ENCODE measurements at places on chromosomes 7 and 10.

DNA sequence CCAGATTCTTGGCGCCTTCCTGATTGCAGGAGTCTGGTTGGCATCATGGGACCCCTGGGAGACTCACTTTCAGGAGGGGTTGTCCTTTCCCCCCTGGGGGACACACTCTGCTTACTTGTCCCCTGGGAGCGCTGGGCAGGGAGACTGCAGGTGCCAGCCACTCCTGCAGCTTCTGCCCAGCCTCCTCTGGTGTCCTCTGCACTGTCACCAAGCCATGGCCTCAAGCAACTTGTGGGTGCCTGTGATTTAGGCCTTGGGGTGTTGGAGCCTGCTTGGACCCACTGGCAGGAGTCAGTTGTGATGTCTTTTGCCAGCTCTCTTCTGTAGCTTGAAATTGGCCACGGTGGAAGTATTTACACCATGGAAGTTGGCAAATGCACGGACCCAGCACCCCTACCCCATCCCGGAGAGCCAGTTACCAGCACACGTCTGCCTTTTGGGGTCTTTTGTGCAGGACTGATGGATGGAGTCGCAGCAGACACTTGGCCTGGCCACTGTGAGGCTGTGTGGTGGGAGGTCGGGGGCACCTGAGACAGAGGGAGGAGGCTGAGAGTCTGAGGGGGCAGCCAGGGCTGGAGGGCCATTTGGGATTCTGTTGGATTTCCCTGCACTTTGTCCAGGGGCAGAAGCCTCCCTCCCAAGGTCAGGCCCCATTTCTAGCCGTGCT is 104.7 kb downstream of the LHPP start:
- no peak for DNase-seq

DNA sequence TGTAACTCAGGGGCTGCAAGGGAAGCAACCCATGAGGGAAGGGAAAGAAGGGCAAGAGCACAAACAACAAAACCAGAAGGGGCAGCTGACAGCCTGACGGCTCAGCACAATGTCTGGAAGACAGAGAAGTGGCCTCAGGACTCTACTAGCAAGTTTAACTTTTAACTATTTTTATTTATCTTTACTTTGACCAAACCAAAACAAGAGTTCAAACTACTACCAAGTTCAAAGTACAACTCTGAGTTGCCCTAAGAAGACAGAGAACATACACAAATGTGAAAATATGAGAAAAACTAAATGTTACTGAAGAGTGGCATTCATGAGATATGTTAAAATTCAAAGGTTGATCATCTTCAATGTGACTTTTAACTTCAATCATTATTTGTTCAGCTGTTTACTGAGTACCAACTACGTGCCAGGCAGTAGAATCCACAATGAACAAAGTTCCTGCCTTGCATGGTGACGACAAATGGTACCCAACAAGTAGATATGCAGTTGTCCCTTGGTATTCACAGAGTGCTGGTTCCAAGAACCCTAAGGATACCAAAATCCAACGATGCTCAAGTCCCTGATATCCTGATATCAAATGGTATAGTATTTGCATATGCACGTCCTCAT is 19.7 kb downstream of the NUDCD3 start:
- no peak for DNase-seq

DNA sequence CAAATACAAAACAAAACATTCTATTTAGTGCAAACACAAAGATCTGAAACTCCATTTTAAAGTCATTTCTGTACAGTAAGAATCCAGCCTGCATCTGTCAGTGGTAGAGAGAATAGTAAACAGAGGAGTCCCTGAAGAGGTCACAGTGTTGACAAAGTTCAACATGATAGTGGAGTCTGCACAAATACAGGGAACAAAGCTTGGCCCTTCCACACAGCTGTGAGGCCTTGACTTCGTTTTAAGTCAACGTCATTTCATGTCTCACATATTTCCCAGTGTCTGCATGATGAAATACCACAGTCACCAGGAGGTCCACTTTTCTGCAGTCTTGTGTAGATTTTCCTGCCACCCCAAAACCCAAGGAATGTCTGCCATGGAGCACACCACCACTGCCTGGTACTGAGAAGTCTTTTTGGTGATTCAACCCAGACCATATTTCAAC is 33.0 kb downstream of the CYP26A1 start:
- no peak for DNase-seq

DNA sequence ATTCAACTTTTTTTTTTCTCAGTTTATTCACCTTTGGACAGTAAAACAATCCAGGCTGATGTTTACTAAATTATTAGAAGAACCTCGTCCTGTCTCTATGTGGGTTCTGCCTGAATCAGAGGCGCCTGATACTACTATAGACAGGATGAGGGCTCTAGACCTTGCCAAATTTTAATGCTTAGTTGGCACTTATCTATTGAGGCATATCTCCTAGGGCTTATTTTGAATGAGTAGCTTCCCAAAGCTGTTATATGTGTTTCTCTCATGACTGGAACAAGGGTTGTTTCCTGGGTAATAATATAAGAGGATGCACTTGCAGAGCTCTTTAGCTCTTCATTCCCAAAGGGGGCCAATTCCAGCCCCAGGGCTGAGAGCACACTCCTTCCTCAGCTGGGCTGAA is 23.6 kb downstream of the HECW1 start:
- no peak for DNase-seq

GRCh38 chr7:155198901-155199845 is 98.5 kb upstream of the INSIG1 start:
- DNase-seq: no peak

- no peak for DNase-seq
These were observed 492.0 kb upstream of the CNTNAP2 start for GRCh38 chr7:145624618-145625017.

DNA sequence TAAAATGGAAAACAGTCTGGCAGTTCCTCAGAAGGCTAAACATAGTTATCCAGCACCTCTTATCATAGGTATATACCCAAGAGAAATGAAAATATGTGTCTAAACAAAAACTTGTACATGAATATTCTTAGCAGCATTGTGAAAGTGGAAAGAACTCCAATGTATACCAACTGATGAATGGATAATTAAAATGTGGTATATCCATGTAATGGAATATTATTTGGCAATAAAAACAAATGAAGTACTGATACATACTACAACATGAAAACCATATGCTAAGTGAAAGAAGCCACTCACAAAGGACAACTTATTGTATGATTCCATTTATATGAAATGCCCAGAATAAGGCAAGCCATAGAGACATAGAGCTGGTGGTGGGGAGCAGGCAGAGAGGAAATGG is 32.2 kb upstream of the NAMPT start:
- DNase-seq: no peak

DNA sequence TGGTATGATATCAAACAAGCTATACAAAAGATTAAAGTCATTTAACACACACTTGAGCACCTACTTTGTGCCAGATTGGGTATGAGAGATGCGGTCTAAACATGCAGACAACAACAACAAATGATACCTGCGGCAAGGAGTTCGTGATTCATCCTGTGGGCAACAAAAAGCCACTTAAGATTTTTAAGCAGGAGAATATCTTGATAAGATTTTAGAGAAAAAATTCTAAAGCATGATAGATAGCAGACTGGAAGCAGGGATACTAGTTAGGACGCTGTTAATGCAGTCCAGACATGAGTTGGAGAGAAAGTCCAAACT is 1.6 kb upstream of the KBTBD2 start:
- no peak for DNase-seq

GRCh38 chr10:89301721-89302445 is at the start of gene IFIT2:
Gene IFIT2 (plus strand): TSS chr10:89302046. CDS start chr10:89302124, 78 bp downstream.
- DNase-seq: no peak

DNA sequence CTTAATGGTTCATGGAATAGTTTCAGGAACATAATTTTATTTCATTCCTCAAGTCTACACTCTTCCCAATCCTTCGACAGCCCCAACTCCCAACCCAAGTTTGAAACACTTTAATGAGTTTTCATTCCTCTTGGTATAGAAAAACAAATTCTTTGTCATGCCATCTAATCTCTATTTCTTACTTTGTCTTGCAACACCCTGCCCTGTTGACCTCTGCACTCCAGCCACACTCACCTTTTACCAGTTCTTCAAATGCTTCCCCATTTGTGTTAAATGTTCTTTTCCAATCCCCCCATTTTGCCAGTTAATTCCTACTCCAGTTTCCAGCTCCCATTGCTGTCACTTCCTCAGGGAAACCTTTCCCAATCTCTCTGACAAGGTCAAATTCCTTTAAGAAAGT is 21.9 kb downstream of the ASAH2 start:
- no peak for DNase-seq

- DNase-seq: no peak
These were observed 114.8 kb downstream of the SH3PXD2A start for GRCh38 chr10:103740611-103741010.

GRCh38 chr7:28348636-28349035 is 63.7 kb upstream of the CREB5 start:
- DNase-seq: no peak

- no peak for DNase-seq
These were observed 14.7 kb downstream of the INA start for GRCh38 chr10:103291588-103291987.

- no peak for DNase-seq
These were observed at the start of gene CYP3A4 for GRCh38 chr7:99784007-99784406. Gene CYP3A4 (minus strand): TSS chr7:99784184. CDS start chr7:99784081, 103 bp downstream.

GRCh38 chr7:130228840-130229502 is 21.3 kb downstream of the SSMEM1 start:
- DNase-seq: no peak

GRCh38 chr10:128579901-128580300 is 453.7 kb upstream of the MKI67 start:
- DNase-seq: no peak

GRCh38 chr10:70659306-70659705 is 13.0 kb upstream of the ADAMTS14 start:
- no peak for DNase-seq

- DNase-seq: no peak
These were observed 35.6 kb downstream of the ZNF518A start for GRCh38 chr10:96165726-96166125.

GRCh38 chr7:152931633-152932032 is 172.1 kb downstream of the ACTR3B start:
- peak; percentile 68 for DNase-seq

GRCh38 chr10:77436257-77436975 is 201.2 kb downstream of the KCNMA1 start:
- no peak for DNase-seq

- no peak for DNase-seq
These were observed 128.3 kb downstream of the NEBL start for GRCh38 chr10:20768843-20769242.

DNA sequence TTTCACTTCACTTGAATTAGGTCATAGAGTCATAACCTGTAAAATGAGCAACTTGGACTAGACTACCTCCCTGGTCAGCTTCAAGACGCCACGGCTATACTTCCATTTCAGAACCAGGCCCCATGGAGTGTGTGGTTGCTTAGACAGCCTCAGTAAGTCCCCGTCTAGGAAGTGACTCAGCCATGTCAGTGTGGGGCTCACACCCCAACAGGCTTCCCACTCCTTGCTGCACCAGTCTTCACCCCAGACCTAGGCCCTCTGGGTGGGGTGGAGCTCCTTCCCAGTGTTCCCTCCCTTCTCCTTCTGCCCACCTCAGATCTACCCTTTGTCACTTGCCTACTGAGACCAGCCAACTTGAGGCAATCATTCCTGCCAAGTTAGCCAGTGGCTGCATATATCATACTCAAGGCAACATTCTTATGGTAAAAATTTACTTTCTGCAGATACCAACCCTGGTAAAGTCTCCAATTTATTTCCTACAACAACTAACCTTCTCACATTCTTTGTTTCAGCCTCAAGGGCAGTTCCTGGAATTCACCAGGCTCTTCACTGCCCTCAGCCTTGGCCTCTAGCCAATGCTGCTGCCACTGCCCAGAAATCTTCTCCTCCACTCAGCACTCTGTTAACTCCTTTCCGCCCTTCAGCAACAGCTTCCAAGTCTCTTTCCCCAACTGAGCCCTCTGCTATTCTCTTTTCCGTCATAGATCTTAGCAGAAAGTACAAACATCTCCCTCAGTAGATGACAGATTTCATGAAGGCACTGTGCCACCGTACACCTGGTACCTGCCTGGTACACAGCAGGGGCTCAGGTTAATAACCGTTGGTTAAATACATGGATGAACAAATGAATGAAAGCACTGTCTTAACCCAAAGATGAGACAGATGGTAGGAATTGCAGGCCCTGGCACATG is 31.3 kb upstream of the ZNRF2 start:
- peak; percentile 3 for DNase-seq

DNA sequence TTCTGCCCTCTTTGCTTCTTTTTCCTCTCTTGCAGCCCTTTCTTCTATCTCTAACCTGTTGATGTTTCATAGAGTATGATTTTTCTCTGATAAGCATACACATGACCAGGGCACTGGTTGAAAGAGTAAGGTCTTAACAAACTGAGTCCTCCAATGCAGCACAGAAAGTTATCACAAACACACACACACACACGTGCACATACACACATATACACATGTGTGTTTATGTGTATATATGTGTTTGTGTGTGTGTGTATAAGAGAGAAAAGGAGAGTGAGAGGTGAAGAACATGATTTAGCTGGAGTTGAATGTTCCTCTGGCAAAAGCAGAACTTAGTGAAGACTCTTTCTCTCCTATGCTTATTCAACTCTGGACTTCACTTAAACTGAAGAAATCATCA is 130.0 kb downstream of the KLF6 start:
- DNase-seq: no peak

DNA sequence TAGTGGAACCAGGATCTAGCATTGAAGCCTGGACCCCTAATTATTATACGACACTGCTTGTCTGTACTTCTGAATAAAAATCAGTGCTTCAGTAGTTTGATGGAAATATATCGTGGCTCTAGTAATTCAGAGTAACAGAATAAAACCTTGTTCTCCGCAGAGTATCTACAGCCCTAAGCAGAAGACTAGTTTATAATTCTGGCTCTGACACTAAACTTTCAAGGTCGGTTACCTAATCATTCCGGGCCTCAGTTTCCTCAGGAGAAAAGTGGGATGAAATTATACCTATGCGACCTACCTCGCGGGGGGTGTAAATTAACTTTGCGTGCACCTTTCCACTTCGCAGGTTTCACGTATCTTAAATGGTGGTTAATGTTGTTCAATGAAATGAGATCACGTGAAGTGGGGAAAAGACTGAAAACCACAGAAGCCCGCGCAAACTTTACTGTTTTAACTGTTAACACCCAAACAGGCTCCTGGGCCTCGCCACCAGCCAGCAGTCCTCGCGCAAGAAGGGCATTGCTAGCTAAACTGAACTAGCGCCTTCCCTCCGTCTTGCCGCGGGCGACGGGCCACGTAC is 615 bp downstream of the THAP5 start:
- DNase-seq: no peak

Measured in NCI-H1417 treated with DMSO at 0.1 percent for 48 hours (cell line).